ENCODE measurements at places on chromosomes 7 and 10. TPM values are rescaled to one million over a fixed set of nuclear protein-coding genes. Genes with fewer than 3 reads are reported as not detected.

SPDYE11 gene
- total RNA-seq = not detected

TAS2R4 gene
- total RNA-seq = 2.4 TPM

ANKRD1 gene
- 123 TPM for total RNA-seq

ZNF488 gene
- 1.4 TPM for total RNA-seq

MRPS33 gene
- total RNA-seq = 25.1 TPM

ITIH2 gene
- not detected for total RNA-seq

PRF1 gene
- 0.62 TPM for total RNA-seq

PTF1A gene
- total RNA-seq = not detected

MUC12 gene
- total RNA-seq = not detected

TMEM176A gene
- total RNA-seq = 13.6 TPM

CNPY1 gene
- total RNA-seq = not detected

SUFU gene
- 10.8 TPM for total RNA-seq

SPRN gene
- 0.82 TPM for total RNA-seq

UCN3 gene
- total RNA-seq = not detected

NPY4R gene
- not detected for total RNA-seq

SFTPA1 gene
- not detected for total RNA-seq

ABCB4 gene
- total RNA-seq = 3.7 TPM

TET1 gene
- 25.8 TPM for total RNA-seq

CCDC172 gene
- not detected for total RNA-seq

HPSE2 gene
- 18.3 TPM for total RNA-seq

NODAL gene
- 0.92 TPM for total RNA-seq

PLEKHS1 gene
- 1.4 TPM for total RNA-seq

WAC gene
- 97.9 TPM for total RNA-seq

H2BK1 gene
- not detected for total RNA-seq

NUTM2A gene
- total RNA-seq = 2.1 TPM

LRIT1 gene
- total RNA-seq = not detected

TAF6 gene
- 38.6 TPM for total RNA-seq

SH2B2 gene
- total RNA-seq = 15.9 TPM

STEAP1B gene
- 3.0 TPM for total RNA-seq

TDRD1 gene
- 1.6 TPM for total RNA-seq

KIF5B gene
- total RNA-seq = 164 TPM

WDR37 gene
- 14.6 TPM for total RNA-seq

MYH16 gene
- total RNA-seq = not detected

RPEL1 gene
- total RNA-seq = not detected

HTRA1 gene
- 102 TPM for total RNA-seq

MKX gene
- 0.51 TPM for total RNA-seq

ITGB8 gene
- total RNA-seq = 27.0 TPM

CCM2 gene
- 33.7 TPM for total RNA-seq

FXYD4 gene
- not detected for total RNA-seq

C7orf57 gene
- not detected for total RNA-seq
